Stimulated activated memory B cell treated with anti-CD40 and anti-IgM and Interleukin-4, amounts not matched to agents 10 μg/mL and 1 μg/mL and 100 μg/mL, for 72 hours (primary cell): ENCODE measurements at places on chromosomes 3 and 15.

DNA sequence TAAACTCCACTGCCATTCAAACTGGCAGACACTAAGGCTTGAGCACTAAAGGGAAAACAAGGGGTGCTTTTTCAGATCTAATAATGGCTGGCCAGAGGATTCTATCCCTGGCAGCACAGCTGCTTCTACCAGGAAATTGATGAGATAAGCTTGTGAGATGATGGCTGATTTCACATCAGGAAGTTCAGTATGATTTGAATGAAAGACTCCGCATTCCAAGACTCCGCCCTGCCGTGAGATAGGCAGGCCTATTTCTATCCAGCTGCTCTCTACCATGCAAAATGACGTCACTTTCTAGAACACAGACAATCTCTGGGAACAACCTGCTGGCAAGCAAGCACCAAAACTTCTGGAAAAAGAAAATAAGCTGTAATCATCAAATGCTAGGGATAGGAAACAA lies 171.8 kb downstream of the WDR76 start:
- ATAC-seq, result no peak

DNA sequence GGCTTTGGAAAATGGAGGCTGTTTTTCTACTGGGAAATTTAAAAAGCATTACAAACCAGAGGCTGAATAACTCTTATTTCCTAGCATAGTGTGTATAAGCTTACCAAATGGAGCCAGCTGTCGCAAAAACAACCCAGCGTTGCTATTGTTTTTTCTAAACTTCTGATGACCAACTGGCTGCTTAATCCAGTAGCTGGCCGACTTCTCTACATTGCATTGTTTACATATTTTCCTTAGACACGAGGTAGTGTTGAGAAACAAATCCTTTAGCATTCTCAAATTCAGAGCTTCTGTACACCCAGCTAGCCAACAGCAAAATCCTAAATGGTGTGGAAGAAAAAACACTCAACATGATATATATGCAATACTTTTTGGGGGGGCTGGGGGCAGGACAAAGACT lies 161.0 kb upstream of the ADAMTS9 start:
- no peak for ATAC-seq

- ATAC-seq, result peak; percentile 92
Observed at GRCh38 chr3:46368569-46368968, 2.2 kb upstream of the CCR5 start.

DNA sequence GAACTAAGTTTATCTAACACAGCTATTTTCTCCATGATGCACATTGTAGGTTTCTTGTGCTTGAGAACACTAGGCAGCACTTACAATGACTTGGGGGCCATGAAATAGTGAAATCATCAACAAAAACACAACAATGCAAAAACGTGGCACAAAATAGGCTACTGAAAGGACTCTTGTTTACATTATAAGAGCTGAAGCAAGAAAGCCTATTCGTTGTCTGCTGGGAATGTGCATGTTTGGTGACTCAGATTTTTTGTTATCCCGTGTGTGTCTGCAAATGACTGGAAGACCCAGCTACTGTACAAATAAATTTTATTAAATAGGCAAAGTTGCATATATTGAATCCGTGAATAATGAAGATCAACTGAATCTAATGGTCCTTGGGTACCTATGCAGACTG lies 85.0 kb downstream of the TCF12 start:
- ATAC-seq, result no peak

DNA sequence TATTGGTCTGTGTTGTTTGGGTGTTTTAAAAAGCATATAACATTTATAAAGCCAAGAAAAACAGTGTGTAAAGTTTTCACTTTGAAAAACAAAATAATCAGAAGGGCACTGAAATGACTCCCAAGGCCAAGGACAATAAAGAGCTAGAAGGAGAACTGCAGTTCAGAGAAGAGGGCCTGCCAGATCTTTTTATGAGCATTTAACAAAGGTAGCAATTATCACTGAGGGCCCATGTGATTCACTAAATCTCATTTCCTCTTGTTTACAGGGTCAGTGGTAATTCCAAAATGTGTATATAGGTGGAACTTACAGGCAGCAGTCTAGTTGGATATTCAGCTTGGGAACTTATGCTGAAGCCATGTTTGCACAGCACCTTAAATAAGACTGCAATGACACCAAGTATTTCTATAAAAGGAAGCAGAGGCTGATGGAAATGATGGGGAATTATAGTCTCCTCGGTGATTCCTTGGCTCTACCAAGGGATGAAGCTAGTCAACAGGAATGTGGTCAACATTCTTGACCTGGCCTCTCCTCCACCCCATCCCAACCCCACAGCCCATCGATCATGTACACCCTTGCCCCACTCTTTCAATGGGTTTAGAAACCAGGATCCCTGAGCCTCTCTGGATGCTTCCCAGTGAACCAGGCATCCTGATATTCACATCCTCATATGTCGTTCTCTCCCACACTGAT lies 54.4 kb upstream of the THUMPD3 start:
- ATAC-seq, result no peak

- no peak for ATAC-seq
Observed at GRCh38 chr3:50983887-50984286, 309.2 kb downstream of the DOCK3 start.

GRCh38 chr3:27485866-27486265 lies 1.7 kb upstream of the SLC4A7 start:
- no peak for ATAC-seq

GRCh38 chr3:29240248-29240647 lies 40.6 kb upstream of the RBMS3 start:
- no peak for ATAC-seq

GRCh38 chr3:4595710-4596113 lies 102.6 kb downstream of the ITPR1 start:
- ATAC-seq, result peak; percentile 76

- no peak for ATAC-seq
Observed at GRCh38 chr15:78012643-78013077, 64.9 kb downstream of the TBC1D2B start.

DNA sequence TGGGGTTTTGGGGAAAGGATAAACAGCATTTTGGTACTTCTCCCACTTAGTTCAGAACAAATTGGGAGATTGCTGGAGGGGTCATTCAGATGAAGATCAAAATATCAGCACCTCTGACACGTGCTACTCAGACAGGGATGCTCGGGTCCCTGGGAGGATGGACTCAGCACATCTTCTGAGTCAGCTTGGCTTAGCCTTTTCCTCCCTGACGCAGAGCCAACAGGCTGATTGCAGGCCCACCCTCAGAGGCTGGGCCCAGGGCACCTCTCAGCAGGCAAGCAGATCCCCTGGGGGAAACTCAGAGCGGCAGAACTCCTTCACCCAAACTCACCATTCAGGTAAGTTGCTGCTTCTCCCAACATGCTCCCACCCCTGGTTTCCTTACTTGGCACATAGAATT lies 304.9 kb downstream of the TLE3 start:
- no peak for ATAC-seq

- ATAC-seq, result no peak
Observed at GRCh38 chr3:30069056-30069455, 537.3 kb upstream of the TGFBR2 start.
